ENCODE measurements at places on chromosomes 6 and 20.

DNA sequence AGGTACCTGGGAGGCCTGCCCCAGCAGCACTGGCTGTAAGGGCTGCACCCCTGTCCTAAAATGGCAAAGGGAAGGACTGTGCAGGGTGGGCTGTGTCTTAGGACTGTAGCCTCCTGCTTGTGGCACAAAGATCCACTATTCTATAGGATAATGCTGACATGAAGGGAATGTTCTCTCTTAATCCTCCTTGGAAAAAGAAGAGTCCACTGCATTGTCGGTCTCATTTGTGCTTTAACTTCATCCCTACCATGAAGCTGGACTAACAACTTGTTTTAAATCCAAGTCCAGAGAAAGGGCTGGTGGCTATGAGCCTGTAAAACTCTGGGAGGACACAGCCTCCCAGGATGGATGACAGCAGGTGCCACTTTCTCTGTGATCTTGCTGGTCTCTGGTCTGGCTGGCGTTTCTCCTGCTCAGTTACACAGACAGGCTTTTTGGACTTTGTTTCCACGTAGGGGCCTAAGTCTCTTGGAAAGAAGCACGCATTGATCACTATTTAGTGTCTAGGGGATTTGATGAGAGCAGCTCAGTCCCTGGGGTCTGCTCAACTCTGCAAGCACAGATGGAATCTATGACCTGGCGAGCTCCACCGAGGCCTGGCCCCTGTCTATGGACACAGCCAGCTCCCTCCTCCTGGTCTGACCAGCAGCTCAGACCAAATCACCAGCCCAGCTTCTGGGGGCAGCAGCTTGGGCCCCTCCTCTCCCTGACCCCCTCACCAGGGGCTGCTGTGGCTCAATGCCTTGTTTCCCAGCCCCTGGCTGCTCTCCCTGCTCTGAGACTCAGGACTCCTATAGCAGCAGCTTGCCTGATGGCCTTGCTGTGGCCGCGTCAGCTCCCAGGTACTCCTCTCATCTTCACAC is 4.8 kb downstream of the CST3 start:
- DNase-seq, result no peak

GRCh38 chr6:30356536-30356935 is 11.6 kb downstream of the RPP21 start:
- DNase-seq, result no peak

DNA sequence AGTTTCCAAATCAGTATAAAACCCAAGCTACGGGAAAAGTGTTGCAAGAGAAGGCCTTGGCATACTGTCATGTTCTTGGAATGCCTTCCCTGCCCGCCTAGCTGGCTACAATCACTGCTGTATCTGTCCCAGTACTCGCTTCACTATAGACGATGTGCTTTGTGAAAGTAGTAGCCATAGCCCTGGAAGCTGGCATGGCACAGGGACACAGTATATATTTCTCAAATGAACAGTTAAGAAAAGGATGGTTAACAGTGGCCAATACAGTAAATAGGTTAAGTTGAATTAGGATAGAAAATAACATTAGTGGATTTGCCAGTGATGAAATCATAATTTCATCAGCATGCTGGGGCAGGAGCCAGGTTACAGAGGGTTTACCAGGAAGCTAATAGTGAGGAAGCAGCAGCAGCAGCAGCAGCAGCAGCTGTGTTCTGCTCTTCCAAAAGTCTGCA is 499.3 kb downstream of the CDKAL1 start:
- peak; percentile 83 for DNase-seq

DNA sequence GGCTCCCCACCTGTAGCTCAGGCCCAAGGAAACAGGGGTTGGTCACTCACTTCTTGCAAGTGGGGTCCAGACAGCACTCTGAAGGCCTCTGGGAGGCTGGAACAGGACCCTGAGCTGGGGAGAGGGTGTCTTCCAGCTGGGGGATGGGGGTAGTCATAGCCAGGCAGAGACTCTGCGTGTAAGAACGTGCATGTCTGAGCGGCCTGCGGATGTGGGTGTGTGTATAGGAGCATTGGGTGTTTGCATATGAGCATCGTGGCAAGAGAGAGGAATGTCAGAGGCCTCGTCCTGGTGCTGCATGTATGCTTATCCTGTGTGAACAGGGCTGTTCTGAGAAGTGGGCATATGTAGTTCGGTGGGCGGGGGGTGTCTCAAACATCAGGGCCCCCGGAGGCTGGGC is 12.1 kb downstream of the BPIFB3 start:
- DNase-seq, result no peak

GRCh38 chr20:11607047-11607446 is 310.6 kb upstream of the BTBD3 start:
- no peak for DNase-seq

GRCh38 chr6:1076531-1077459 is 235.1 kb upstream of the FOXQ1 start:
- no peak for DNase-seq

GRCh38 chr6:45965007-45965406 is 50.7 kb downstream of the CLIC5 start:
- DNase-seq, result peak; percentile 27

DNA sequence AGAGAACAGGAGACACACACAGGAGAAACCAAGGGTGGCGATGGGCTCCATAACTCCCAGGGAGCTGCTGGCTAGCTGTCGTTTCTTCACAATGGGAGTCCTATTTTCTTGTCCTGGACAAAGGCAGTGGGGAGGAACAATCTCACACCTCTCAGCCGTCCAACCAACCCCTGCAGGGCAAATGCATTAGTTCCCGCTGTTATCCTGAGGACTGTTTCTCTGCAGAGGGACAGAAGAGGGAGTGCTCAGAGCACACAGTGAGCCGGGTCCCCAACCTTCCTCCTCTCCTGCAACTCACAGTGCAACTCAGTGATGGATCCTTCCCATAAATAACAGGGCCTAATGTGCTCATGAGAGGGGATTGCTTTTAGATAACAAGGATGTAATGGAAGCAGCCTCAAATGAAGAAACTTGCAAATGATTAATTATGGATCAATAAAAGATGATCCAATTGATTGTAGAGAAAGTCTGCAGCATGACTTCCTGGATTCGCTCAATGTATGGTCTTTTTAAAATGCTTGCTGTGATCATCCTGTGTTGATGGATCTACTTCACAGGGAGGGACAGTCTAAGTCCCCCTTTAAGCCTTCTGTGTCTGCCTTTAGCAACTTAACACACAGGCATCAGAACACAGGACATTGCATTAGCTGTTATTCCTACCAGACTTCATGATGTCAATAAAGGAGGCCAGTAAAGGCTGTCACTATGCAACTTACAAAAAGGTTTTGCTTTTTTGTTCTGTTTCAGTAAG is 453.4 kb upstream of the AGPAT4 start:
- no peak for DNase-seq

DNA sequence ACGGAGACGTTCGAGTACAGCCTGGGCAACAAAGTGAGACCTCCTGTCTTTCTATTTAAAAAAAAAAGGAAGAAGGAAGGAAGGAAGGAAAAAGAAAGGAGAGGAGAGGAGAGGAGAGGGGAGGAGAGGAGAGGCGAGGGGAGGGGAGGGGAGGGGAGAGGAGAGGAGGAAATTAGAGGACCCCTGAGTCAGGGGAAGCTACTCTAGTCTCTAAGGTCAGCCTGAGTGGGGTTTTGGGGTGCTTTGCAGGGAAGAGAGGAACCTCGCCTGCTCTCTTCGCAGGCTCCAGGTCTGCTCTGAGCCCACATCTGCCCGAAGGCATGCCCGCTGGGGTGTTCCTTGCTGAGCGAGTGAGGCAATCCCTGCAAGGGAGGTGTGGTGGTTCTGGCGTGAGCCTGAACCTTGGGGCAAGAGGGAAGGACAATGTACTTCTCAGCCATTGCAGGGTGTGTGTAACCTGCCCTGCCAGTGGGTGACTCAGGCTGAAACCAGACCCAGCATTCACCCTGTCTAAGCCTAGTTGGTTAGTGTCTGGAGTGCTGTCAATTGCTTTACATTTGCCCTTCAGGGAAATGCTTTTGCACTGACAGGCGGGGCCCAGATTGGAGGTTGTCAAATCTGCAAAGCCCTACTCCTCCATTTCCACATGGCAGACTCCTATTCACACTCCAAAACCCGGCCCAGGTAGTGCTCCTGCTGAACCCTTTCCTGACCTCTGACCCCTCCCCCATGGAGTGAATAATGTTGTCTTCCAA is 15.3 kb upstream of the MMP9 start:
- DNase-seq, result no peak

DNA sequence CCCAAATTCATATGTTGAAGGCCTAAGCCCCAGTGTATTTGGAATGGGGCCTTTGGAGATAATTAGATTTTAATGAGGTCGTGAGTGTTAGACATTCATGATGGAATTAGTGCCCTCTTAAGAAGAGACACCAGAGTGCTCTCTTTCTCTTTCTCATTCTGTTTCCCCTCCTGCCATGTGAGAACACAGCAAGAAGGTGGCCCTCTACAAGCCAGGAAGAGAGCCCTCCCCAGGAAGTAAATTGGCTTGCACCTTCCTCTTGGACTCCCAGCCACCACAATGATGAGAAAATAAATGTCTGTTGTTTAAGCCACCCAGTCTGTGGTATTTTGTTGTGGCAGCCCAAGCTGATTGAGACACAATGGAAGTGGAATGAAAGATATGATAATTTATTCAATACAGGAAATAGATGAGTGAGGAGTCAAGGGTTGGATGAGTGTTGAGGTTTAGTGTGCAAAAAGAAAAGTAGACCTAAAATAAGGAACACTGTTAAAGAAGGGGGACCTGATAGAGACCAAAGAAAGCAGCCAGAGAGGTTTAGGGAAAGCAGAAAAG is 25.9 kb upstream of the ATXN1 start:
- no peak for DNase-seq

GRCh38 chr6:136012943-136013342 is 161.4 kb downstream of the PDE7B start:
- no peak for DNase-seq

GRCh38 chr20:24194143-24194542 is 205.6 kb upstream of the GGTLC1 start:
- no peak for DNase-seq

DNA sequence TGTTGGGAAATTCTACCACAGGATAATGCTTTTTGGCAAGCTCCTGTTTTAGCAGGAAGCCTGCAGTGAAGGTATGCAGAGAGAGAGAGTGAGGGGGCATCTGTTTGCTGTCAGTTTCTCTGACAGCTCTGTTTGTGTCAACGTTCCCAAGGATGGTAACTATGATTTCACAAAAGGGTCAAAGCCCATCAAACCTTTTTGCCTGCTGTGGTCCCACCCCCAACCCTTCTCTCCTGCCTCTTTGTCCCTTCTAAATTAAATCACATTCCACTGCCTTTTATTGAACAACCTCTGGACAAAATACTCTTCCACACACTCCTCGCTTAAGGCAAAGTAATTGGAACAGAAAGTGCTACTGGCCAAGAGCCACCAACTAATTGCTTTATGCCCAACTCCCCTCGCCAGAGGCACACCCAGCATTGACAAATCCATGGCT is 128.3 kb downstream of the TSHZ2 start:
- DNase-seq, result no peak

DNA sequence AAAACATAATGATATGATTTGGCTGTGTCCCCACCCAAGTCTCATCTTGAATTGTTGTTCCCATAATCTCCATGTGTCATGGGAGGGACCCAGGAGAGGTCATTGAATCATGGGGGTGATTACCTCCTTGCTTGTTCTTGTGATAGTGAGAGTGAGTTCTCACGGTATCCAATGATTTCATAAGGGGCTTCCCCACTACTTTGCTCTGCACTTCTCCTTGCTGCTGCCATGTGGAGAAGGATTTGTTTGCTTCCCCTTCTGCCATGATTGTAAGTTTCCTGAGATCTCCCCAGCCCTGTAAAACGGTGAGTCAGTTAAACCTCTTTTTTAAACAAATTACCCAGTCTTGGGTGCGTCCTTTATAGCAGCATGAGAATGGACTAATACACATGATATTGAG is 156.8 kb upstream of the PLCB4 start:
- DNase-seq, result no peak

GRCh38 chr6:96727144-96727543 is 110.1 kb downstream of the GPR63 start:
- no peak for DNase-seq

- no peak for DNase-seq
Observed at GRCh38 chr20:62475027-62475771, 596 bp downstream of the GATA5 start.

DNA sequence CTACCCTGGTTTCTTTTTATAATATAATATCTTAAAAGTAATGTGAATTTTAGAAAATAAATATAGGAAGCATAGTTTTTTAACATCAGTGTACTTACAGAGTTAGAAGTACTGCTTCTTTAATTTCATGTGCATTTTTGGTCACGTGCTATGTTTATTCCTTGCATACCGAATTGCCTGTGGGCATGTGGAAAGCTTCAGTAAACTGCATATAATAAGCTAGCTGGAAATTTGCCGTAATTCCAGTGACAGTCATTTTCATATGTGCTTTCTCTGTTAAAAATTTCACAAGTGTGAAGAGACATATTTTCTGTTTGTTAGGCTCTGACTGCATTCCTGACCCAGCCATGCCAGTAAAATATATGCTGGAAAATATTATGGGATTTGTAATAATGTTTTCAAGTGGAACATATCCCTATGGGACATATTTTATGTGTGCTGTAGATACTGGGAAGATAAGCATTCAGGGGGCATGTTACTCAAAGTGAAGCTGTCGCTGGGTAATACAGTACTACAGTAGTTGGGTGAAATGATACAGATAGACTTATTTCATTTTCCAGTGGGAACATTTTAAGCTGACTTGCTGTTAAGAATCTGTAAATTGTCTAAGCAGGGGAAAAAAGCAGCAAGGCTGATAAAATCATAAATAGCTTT is 616.7 kb downstream of the FRK start:
- no peak for DNase-seq

DNA sequence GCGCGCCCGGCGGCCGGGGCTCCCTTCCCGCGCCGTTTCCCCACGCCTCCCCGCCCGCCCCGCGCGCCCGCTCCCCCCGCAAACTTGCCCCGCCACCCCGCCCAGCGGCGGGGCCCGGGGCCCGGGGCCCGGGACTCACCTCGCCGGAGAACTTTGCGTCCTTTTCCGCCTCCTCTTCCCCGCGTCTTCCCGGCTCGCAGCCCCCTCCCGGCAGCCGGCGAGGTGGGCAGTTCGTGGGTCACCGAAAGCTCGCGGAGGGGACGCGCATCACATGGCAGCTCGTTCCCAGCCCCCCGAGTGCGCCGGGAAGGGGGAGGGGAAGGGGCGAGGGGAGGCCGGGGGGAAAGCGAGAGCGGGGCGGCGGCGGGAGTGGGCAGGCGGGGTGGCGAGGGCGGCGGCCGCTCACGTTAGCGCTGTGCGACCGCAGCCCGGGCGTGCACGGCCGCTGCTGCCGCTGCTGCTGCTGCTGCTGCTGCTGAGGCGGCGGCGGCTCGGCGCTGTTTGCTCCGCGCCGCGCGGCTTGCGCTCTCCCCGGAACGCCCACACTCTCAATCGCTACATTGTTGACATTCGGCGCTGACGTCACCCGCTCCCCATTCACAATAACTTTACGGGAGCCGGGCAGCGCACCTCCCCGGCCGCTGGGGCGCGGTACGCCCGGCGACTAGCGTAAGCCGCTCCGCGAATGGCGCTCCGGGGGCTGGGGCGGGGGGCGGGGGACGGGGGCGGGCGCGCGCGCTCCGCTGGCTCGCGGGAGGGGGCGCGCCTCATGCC is at the start of gene BACH2:
Gene BACH2 (minus strand): TSS at position 503 of the 774 bp plus-strand sequence. CDS start 287,999 bp downstream, outside the sequence.
- peak; percentile 74 for DNase-seq
